AG04449 (cell line): ENCODE measurements at places on chromosomes 2 and 18.

- no peak for DNase-seq
These were observed 27.9 kb downstream of the GPD2 start for GRCh38 chr2:156464106-156464505.

- DNase-seq, result no peak
These were observed 84.0 kb downstream of the ZBTB7C start for GRCh38 chr18:48325115-48325665.

DNA sequence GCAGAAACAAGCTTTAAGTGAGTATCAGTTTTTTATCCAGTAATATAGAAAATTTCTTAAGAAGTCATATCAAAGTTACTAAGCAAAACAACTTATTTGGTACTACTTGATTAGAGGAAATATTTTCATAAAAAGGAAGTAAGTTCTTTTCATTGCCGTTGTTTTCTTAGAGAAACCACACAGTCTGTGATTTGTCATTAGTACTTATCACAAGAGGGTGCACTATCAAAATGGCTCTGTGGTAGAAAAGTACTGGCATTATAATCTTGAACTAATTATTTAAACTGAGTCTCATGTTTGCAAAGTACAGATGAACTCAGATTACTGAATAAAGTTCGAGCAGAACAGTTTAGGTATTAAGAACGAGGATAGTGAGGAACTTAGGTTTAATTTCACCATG is 93.4 kb downstream of the IKZF2 start:
- no peak for DNase-seq

DNA sequence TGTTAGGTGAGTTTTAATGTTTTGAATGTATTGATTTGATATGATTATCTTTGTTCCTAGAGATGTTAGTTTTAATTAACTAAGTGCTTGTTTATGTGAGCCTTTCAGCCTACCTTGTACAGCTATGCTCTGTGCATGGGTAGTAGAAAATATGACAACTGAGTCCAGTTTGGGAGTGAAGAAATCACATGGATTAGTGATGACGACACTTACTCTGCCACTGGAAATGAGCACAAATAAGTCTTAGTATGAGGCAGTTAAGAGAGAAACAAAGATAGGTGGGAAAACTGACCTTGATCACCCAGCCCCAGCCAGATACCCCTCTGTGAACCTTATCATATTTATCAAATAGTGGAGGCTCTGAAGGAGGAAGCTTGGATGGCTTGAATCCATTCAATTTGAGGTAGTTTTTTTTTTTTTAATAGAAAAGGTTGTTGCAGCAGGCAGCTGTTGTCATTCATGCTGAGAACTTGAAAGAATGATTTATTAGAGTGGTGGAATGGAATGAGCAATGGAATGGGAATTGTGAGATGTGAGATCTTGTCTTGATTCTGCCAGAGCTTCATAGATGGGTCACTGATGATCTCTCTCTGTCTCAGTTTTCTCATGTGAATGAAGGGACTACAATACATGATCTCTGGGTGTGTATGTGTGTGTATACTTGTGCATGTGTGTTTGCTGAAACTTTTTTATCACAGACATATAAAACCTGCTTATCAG is 96.4 kb downstream of the MAP3K20 start:
- no peak for DNase-seq

GRCh38 chr2:236754271-236754944 is 184.8 kb downstream of the ACKR3 start:
- no peak for DNase-seq

- no peak for DNase-seq
These were observed 60.4 kb downstream of the FN1 start for GRCh38 chr2:215375467-215375830.

GRCh38 chr2:160045703-160046210 is 16.7 kb downstream of the PLA2R1 start:
- no peak for DNase-seq

- DNase-seq, result peak; percentile 71
These were observed 336.7 kb downstream of the OSR1 start for GRCh38 chr2:19021721-19022120.

- DNase-seq, result no peak
These were observed 2.1 kb downstream of the MLPH start for GRCh38 chr2:237488901-237489860.

GRCh38 chr2:163834221-163834620 is 98.4 kb upstream of the FIGN start:
- DNase-seq, result no peak

- no peak for DNase-seq
These were observed 68.2 kb upstream of the EML6 start for GRCh38 chr2:54655046-54655809.

- no peak for DNase-seq
These were observed 90.3 kb downstream of the ROCK2 start for GRCh38 chr2:11254100-11254536.

DNA sequence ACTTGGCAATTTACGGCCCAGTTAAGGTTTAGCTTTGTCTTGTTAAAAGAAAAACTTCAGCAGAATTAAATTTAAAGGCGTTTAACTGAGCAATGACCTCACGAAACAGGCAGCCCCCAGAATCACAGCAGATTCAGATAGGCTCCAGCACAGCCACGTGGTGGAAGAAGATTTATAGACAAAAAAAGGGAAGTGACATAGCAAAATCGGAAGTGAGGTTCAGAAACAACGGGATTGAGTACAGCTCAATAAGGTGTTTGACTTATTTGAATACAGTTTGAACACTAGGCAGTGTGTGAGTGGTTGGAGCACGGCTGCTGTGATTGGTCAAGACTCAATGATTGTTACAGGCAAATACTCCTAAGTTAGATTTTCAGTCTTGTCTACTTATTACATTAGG is 79.8 kb downstream of the MOGAT1 start:
- no peak for DNase-seq

DNA sequence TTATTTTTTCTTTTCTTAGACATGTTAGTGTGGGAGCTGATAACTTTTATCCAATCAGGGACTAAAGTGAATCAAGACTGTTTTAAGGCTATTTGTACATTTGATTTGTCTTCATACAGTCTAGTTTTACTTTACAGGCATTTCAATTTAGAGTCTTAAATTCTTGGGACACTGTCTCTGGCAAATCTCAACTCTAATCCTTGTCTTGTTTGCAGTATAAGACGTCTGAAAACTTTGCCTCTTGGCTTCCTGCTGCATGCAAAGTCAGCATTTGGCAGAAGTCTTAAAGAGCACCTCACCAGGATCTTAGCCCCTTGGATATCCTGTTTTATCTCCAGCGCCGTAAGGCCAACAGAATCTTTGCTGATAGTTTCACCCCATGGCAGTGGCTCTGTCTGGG is 30.3 kb downstream of the SPOPL start:
- DNase-seq, result no peak

GRCh38 chr2:162327134-162327769 is 8.8 kb upstream of the IFIH1 start:
- no peak for DNase-seq
